Stimulated activated CD4-positive, alpha-beta T cell treated with anti-CD3 and anti-CD28 coated beads, Interleukin-4, amount 100 ng/mL, for 48 hours (primary cell): ENCODE measurements at places on chromosomes 1 and 21.

- no peak for DNase-seq
Observed at GRCh38 chr1:211920141-211920572, 89.6 kb upstream of the LPGAT1 start.

DNA sequence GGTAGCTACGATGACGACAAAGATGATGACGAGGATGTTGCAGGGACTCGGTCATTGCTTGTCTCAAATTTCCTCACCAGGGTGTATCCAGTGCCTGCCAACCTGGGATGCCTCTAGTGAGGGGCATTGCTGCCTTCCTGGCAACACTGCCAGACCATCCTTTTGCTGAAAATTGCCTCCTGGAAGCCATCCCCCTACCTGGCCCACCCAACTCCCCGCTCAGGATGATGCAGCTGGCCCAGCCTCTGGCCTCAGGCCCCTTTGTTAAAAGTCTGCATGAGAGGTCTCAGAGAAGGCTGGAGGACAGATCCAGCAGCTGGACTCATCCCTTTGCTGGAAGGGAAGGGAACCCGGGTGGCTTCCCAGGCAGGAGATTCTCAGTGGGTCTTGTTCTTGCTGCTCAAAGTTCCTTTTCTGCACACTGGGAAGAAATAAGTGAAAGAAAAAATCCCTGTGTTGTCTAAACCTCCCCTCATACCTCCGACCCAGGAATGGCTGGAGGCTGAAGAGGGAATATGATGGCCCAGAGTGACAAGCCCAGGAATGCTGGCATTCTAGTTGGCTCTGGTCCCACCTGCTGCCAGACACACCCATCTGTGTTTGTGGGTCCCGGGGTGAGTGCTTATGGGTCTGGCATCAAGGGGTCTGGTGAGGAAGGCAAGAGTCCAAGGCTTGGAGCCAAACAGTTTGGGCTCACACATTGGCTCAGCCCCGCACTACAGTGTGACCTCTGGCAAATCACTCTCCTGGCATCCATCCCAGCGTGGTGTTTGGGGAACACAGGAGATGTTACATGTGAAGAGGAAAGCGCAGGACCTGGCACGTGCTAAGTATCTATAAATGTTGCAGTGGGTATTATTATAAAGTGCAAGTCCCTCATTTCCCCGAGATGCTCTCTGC is 6.7 kb upstream of the FNDC5 start:
- DNase-seq, result no peak

DNA sequence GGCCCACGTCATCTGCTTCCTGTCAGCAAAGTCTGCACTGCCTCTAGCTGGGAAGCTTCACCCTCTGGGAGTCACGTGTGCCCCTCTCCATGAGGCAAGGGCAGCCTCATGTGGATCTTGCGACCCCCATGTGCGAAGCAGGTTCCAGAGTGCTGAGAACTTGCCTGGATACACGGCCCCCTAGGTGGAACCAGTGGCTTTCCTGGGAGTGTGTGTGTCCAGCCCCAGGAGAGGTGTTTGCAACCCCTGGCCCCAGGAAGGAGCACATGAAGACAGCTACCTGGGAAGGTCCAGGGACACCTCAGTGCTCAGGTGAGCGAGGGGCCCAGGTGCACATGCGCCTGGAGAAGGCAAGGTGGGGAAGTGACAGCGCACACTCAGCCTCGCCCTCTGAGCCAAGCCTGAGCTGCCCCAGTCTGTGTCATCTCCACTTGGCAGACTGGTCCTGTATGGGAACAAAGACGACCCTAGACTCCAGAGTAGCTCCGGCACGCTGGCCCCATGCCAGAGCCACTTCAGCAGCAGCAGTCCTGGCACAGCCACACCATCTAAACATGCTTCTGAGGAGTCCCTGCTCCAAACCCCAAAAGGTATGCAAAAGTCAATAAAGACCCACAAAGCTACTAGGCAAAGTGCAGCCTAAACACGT is 8.9 kb downstream of the LSS start:
- no peak for DNase-seq

DNA sequence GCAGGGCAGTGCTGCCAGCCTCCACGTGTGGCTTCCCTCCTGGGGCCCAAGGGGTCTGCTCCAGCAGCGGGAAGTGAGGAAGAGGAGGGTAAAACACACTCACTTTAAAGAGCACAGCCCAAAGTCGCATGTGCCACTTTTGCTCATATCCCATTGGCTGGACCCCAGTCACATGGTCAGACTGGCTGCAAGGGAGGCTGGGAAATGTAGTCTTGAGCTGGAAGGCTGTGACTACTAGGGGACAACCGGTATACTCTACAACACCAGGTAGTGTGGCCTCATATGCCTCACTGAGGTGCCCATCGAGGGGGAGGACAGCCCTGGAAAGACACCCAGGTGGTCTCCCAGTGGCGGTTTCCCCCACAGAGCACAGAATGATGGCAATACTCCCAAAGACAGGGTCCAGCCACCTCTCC is 45.2 kb downstream of the CAMK2N1 start:
- peak; percentile 52 for DNase-seq

DNA sequence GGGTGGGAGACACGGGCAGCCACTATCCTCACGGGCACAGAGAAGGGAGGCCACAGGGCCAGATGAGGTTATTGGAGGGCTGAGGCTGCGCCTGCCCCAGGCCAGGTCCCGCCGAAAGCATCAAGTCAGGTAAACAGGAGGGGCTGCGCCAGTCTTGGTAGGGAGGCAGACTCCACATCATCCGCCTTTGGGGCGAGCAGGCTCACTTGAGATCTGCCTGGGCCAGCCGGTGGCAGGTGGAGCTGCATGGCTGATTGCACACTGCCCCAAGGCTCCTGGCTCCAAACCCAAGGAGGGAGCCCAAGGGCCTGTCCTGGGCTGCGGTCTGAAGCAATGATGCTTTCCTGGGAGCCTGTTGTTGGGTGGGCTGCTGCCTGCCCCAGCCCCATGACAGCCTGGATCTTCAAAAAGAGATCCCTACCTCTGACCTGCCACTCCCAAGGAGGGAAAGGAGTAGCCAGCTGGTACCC is 4.6 kb downstream of the SMIM1 start:
- no peak for DNase-seq

DNA sequence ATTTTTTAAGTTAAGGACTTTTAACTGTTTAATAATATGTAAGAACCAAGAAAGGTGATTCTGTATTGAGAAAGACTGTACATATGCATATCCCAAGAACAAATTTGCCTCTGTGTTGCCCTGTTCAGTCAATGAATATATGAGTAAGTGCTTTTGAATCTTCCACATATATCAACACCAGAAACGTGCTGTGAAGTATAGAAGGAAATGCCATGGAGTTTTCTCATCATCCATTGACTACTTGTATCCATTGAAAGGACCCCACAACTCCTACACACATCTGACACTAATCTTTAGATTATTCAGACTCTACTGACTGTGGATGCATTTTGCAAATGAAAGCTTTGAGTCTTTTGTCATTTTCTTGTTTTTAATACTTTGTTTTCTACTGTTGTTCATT is 366.9 kb downstream of the S1PR1 start:
- DNase-seq, result no peak

- DNase-seq, result no peak
Observed at GRCh38 chr1:25525361-25525688, 18.1 kb upstream of the LDLRAP1 start.

GRCh38 chr1:85268801-85269585 is 7.4 kb downstream of the BCL10 start:
- no peak for DNase-seq

- DNase-seq, result no peak
Observed at GRCh38 chr1:192907545-192908243, 98.9 kb downstream of the RGS2 start.

DNA sequence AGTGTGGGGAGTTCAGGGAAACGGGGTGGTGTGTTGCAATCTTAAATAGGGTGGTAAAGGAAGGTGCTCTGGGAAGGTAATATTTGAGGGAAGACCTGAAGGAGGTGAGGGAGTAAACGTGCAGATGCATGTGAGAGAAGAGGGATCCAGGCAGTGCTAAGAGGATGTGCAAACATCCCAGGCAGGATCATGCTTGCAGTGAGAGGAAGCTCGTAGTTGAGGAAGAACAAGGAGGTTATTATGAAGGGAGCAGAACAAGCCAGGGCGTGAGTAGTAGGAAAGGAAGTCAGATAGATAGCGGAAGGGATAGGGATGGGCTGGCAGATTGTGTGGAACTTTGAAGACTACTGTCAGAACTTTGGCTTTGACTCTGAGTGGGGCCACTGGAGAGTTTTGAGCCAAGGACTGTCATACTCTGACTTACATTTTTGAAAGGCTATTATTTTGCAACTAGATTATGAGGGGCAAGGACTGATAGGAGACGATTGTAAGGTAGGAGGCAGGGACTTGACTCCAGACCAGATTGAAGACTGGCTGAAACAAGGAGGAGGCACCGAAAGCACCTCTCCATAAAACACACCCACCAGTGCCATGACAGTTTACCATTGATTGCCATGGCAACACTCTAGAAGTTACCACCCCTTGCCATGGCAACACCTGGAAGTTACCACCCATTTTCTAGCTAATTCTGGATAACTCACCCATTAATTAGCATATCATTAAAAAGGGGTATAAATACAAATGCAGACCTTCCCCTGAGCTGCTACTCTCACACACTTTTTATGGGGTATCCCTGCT is 67.0 kb downstream of the XCL2 start:
- no peak for DNase-seq

- DNase-seq, result no peak
Observed at GRCh38 chr1:50108497-50109059, at the start of gene ELAVL4. Gene ELAVL4 (plus strand): TSS chr1:50108920. CDS start chr1:50109190, 270 bp downstream.

- DNase-seq, result no peak
Observed at GRCh38 chr1:209873067-209873799, 45.5 kb downstream of the UTP25 start.

- no peak for DNase-seq
Observed at GRCh38 chr1:24393892-24394291, 19.7 kb downstream of the STPG1 start.

DNA sequence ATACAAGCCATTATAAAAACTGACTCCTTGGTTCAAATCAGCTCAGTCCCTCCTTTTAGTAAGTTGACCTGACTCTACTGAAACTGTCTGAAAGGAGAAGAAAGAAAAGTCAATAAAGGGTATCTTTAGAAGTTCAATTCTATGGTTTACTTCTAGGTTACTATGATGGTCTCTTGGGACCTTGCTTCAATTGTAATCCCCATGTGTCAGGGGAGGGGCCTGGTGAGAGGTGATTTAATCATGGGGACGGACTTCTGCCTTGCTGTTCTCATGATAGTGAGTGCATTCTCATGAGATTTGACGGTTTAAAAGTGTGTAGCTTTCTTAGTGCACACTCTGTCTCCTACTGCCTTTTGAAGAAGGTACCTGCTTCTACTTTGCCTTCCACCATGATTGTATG is 31.7 kb upstream of the FNBP1L start:
- DNase-seq, result no peak

- no peak for DNase-seq
Observed at GRCh38 chr1:67749263-67749843, 64.4 kb downstream of the GADD45A start.

DNA sequence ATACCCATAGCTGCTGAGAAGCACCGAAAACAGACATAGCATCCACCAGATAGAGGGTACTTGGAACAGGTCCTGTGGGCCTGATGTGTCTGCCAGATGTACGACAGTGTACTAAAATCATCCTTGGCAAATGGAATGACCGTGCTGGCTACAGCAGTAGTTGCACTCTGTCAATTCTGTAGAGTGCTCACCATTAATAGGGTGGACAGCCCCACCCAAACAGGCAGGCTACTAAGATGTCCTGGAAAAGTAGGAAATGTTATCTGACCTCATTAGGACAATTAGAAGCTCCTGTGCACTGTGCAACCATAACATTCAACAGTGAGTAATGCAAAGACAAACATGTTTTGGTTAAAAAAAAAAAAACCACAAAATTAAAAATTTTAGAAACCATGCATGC is 106.2 kb downstream of the PTPN14 start:
- DNase-seq, result no peak

- DNase-seq, result no peak
Observed at GRCh38 chr1:42748461-42749410, 8.7 kb upstream of the CLDN19 start.

GRCh38 chr1:230818901-230819300 is 49.4 kb downstream of the C1orf198 start:
- DNase-seq, result no peak

DNA sequence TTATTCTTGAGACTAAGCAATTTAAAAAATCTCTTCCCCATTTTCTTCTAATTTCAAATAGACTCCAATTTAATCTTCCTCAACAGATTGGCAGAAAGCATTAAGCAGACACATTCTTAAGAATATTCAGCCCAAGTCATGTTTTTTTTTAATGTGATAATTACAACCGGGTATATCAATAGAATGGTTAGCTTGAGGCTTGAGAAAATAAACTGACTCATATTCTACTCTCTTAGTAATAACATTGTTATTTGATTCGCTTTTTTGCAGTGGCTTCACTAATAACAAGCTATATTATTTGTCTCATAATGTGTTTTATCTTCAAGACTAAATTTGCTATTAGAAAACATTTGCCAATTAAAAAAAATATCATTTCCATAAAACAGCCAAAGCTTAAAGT is 488.6 kb upstream of the RGS18 start:
- DNase-seq, result no peak
